HS-5 (cell line): ENCODE measurements at places on chromosomes 1 and 21.

DNA sequence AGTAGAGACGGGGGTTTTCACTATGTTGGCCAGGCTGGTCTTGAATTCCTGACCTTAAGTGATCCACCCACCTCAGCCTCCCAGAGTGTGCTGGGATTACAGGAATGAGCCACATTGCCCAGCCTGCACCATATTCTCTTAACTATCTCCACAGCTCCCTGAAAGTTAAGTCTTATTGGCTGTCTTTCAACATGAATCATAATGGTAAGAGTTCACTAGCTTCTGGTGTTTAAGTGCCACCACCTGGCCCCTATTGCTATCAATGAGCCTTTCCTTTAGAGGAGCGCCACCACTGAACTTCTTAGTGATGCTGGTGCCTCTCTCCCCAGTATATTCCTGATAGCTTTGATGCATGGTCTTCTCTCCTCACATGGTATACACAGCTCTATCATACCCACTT, 15.7 kb downstream of the ZFYVE9 start:
- no peak for DNase-seq

GRCh38 chr1:25469177-25469576, 38.5 kb downstream of the MACO1 start:
- DNase-seq: peak; percentile 82

DNA sequence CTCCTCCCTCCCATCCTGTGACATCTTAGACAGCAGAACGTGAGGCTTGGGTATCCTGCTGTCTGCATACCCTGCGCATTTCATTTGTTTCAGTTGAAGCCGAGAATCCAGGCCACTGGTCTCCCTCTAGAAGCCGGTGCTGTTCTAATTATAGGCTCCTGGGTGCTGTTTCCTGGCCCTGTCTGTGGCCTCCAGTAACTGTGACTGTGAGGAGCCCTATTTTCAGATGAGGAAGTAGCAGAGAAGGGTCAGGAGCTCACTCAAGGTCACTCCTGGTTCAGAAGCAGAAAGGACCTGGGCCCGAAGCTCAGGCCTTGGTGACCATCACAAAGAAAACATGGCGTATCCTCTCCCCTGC, 24.0 kb downstream of the COQ8A start:
- DNase-seq: no peak

DNA sequence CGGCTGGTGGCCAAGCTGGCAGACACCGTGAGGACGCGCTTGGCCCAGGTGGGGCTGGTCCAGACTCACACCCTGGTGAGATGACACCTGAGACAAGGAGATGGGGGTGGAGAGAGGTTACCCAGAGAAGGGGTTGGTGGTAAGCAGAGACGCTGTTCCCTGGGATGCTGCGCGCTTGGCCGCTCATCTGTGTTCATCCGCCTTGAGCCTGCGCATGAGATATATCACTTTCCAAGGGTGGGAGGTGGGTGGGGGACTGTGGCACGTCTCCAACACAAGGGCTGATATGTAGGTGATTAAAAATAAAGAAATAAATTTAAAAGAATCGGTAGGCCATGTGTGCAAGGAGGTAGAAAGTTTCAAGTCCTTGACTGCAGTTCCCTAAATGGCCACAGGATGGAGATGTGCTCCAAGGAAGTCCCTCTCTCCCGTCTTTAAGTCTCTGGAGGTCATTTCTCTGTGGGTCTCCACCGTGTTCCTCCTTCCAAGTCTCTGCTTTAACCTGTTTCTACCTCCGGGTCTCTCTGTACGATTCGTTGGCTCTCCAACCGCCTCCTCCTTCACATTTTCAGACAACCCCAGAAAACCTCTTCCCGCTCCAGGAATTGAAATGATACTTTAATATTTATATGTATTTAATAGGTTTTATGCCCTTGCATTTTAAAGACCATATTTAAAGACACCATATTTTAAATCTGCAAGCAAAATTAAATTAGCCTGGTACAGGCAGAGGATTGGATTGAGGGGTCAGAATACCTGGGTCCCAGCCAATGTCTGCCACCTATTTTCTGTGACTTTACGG, 4.5 kb downstream of the TTC24 start:
- DNase-seq: no peak

DNA sequence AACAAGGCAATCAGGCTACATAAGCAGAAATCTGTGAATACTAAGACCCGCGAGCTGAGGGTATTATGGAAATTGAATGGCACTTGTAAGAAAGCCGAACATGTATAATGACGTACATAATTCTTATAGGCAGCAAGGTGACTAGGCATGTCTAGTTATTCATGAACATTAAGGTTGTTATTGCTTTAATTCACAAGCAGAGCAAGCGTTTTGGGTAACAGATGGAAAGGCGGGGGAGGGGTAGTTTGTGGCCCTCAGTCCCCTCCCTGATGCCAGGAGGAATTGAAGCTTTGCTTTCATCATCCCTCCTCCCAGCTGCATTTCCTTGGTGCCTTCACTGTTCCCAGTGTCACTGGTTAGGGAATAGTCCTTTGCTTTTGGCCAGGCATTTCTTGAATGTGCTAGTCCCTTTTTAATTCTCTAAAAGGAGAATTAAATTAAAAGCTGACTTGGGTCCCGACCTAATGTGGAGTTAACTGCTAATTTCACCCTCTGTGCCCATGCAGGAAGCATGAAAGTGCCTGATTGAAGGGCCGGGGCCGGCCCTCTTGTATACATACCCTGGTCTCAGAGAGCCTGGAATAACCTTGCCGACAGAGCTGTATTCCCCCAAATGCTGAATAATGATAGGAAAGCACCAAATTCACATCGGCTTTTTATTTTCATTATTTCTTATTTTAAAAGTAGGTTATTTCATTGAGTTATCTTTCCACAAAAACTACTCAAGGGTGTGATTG, 42.5 kb downstream of the RYR2 start:
- DNase-seq: no peak

- peak; percentile 42 for DNase-seq
These were observed 23.9 kb downstream of the VAV3 start for GRCh38 chr1:107941123-107941522.

DNA sequence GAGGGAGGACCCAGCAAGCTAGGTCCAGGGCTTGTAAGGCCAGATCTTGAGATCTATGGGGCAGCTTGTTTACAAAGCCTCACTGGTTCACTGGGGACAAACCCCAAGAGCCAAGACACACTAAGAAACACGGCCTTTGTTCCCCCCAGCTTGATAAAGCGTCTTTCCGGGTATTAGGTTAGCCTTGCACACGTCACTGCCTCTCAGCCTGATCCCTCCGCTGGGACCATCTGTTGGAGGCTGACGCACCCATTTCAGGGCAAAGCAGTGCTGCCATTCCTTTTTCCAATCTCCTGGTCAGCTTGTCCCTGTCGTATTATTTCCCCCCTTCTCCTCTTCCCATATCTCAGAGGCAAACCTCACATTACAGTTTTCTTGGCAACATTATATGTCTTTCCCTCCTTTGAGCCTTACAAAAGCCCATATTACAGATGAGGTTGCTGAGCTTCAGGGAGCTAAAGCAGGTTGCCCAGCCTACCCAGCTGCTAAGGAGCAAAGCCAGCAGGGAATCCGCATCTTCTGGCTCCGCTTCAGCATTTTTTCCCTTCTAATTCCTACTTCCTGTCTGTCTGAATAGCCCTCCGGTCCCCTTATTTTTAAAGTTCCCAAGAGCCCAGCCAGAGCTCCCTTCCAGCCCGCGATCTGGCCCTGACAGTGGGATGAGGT, 4.1 kb downstream of the HEYL start:
- DNase-seq: no peak

DNA sequence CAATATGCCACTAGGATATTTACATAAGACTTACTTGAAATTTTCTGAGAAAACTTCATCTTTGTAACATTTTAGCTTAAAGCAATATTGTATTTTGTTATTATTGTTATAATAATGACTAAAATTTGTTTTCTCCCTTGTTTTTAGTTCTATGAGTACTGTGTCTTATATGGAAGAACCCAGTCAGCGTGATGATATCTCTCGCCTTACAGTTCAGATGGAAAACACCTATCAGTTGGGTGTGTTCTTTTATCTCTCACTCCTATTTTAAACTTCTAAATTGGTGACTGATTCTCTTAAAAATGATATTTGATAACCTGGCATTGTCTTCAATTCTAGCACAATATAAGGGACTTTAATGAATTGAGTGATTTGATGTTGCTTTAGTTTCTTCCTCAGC, 18.0 kb downstream of the DYNLT5 start:
- no peak for DNase-seq

DNA sequence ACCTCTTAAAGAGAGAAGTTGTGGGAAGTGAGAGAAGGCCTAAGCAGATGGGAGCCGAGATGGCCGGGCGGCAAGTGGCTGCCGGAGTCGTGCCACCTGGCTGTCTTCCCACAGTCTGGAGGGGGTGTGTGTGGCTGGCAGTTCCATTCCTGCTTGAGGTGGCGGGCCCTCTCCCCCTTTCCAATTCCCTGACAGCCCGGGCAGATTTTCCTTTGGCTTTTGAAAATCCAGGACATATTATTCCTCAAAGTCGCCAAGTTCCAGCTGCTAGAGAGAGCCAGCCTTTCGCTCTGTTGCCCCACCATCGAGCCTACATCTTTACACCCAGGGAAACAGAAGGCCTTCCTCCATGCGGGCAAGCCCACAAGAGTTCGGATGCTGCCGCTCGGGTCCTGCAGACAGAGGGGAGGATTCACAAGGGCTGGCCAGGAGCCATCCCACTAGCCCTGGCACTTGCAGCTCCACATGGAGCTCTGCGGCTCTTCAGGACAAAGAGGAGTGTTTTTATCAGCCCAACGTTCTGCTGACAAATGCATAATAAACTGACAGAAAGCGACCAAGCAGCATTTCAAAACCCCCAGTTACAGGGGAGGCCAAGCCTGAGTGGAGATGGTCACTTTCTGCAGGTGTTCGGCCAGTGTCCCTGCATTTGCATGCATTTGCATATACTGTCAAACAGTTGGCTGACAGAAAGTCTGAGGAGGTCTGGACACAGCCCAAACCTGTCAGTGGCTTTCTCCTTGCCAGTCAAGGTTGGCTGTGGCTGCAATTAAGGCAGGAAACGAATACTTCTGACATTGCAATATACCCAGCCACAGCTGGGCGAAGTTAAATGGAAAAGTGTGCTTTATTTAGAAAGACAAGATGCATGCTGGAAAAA, 45.9 kb downstream of the OLIG1 start:
- no peak for DNase-seq

GRCh38 chr21:26845066-26845758, at the start of gene ADAMTS1:
Gene ADAMTS1, minus strand, starts transcription at chr21:26845409. Its CDS starts 455 bp downstream, at chr21:26844954.
- DNase-seq: no peak

- no peak for DNase-seq
These were observed 137.7 kb downstream of the RUNX1 start for GRCh38 chr21:34911360-34911759.

DNA sequence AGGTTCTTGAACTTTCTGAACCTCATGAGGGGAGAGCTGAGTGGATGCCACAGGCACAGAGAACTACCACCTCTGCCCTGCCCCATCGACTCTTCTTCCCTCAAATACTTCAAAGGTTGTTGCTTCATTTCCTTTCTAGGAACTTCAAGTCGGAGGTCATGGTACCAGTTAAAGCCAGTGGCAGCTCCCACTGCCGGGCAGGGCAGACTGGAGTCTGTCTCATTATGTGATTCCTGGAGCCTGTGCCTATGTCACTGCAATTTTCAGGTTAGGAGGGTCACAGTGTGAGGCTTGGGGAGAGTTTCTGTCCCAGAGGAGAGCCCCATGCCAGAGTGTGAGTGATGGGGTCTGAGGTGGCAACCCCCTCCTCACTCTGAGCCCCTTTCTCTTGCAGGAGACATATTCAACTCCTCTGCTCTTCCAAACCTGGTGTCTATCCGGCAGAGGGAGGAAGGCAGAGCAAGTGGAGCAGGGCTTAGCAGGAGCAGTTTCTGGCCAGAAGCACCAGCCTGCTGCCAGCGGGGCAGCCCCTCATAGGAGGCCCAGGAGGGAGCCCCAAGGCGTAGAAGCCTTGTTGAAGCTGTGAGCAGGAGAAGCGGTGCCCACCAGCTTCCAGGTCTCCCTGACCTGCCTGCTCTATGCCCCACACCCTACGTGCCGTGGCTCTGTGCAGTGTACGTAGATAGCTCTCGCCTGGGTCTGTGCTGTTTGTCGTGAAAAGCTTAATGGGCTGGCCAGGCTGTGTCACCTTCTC, 29.3 kb downstream of the CAMK1G start:
- DNase-seq: no peak

- DNase-seq: no peak
These were observed 591.2 kb downstream of the SMYD3 start for GRCh38 chr1:245915841-245916240.

- DNase-seq: no peak
These were observed 10.5 kb upstream of the PKP1 start for GRCh38 chr1:201272799-201273198.

DNA sequence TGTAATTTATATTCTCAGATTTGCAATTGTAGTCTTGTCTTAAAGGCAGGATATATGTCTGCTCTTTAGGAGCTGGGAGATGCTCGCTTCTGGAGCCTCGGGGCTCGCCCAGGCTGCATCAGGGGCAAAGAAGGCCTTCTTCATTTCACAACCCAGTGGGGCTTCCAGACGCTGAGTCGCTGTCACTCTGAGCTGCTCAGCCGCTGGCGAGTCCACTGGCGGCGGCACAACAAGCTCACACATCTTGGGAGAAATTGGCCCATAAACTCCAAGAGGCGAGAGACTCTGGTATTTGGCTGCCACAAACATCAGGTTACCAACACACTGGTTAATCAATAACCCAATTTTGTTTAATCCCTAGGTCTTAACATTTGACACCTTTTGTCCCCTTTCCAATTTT, 216.6 kb downstream of the ATG4C start:
- no peak for DNase-seq

DNA sequence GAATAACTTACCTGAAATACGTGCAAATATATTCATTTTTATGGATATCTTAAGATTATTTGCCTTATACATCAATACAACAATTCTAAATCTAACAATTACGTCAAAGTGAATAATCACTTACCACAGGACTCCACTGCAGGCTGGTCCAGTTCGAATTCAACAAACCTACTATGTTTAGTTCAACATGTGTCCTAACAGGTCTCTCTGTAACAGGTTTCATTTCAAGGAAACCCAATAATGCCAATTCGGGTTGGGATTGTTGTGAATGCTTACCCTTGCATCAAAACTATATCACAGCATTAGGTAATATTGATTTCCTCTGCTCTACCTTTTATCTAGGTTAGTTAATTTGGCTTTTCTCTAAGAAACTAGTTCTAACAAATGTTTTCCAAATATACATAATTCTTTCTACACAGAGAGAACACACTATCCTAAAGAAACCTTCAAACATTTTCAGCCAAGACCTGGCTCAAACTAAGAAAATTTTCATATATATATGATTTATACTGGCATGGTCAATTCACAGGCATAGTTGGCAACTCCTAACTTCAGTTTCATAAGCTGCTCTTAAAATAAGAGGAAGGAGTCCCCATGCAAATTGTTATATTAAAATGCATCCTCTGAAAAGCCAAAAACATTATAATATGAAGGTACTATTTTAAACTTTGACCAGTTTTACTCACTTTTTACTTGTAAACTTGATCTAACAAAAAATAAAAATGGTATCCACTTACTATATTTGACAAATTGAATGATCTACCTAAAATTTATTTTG, 4.5 kb downstream of the IVNS1ABP start:
- no peak for DNase-seq

- DNase-seq: no peak
These were observed 213.5 kb upstream of the IRF2BP2 start for GRCh38 chr1:234823191-234824176.

GRCh38 chr1:3033790-3034090, 12.5 kb downstream of the ACTRT2 start:
- no peak for DNase-seq
